ENCODE measurements at places on chromosomes 3 and 15. TPM values are rescaled to one million over a fixed set of nuclear protein-coding genes. Genes with fewer than 3 reads are reported as not detected.

Gene EXD1
- not detected for total RNA-seq

- no peak for DNase-seq
These were observed 15.2 kb downstream of the LDHAL6B start for GRCh38 chr15:59221511-59222505.

- no peak for DNase-seq
These were observed 96.7 kb upstream of the MYZAP start for GRCh38 chr15:57495041-57495440.

Gene LMLN
- total RNA-seq, result 4.7 TPM

Gene ECE2
- 0.66 TPM for total RNA-seq

Gene CHRM5
- total RNA-seq, result not detected

All from esophagus muscularis mucosa (tissue), 4 donors.